Activated CD4-positive, alpha-beta T cell treated with anti-CD3 and anti-CD28 coated beads, Interleukin-2, amount 50 U/mL, for 1 hour (primary cell): ENCODE measurements at places on chromosomes 2 and 18.

GRCh38 chr2:151484100-151484499 is 74.4 kb downstream of the RIF1 start:
- DNase-seq, result no peak

GRCh38 chr2:150280231-150280630 is 207.2 kb downstream of the RND3 start:
- no peak for DNase-seq

- DNase-seq, result no peak
Observed at GRCh38 chr2:675982-676646, 1.1 kb downstream of the TMEM18 start.

DNA sequence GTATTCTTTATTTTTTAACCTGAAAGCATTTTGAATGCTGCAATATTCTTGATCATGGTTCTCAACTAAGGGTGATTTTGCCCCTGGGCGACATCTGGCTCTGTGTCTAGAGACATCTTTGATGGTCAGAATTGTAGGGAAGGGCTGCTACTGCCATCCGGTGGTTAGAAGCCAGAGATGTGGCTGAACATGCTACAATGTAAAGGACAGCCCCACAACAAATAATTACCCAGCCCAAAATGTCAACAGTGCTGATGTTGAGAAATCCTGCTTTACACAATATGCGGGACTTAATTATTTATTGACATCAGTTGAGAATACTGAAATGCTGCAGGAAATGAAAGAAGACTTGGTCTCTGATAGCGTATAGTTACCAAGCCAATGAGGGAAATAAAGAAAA is 37.5 kb upstream of the SERPINB2 start:
- DNase-seq, result no peak

DNA sequence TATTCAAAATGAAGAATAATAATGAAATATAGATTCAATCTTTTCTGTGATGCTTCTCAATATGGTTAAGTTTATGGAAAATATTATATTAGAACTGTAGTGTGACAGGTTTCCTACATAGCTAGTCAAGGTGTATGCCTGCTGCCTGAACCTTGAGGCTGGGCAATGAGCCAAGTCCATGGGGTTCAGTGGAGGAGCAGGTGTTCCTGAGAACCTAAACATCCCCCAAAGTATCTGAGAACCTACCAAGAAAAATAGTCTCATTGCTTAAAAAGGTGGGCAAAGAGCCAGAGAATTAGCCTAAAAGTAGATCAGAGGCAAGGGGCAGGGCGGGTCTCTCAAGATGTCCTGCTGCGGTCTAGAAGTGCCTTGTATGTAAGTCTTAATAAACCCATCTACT is 185.9 kb upstream of the SPHKAP start:
- no peak for DNase-seq

DNA sequence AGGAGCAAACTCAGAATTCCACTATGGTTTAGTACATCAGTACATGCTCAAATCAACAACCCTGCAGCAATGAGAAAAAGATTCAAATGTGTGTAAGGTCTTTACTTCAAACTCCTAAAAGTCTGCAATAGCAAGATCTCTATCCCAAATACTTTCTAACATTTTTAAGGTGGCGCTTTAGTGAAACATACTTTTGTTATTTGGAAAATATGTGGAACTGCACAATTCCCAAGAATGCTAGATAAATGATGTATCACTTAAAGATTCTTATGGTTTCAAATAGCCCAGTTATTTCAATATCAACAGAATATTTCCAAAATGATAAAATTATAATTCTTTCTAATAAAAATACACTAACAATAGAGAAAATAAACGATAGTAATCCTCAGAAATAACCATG is 227.6 kb upstream of the SMAD7 start:
- DNase-seq, result no peak

- no peak for DNase-seq
Observed at GRCh38 chr2:26576565-26577441, 64.4 kb downstream of the CIB4 start.

DNA sequence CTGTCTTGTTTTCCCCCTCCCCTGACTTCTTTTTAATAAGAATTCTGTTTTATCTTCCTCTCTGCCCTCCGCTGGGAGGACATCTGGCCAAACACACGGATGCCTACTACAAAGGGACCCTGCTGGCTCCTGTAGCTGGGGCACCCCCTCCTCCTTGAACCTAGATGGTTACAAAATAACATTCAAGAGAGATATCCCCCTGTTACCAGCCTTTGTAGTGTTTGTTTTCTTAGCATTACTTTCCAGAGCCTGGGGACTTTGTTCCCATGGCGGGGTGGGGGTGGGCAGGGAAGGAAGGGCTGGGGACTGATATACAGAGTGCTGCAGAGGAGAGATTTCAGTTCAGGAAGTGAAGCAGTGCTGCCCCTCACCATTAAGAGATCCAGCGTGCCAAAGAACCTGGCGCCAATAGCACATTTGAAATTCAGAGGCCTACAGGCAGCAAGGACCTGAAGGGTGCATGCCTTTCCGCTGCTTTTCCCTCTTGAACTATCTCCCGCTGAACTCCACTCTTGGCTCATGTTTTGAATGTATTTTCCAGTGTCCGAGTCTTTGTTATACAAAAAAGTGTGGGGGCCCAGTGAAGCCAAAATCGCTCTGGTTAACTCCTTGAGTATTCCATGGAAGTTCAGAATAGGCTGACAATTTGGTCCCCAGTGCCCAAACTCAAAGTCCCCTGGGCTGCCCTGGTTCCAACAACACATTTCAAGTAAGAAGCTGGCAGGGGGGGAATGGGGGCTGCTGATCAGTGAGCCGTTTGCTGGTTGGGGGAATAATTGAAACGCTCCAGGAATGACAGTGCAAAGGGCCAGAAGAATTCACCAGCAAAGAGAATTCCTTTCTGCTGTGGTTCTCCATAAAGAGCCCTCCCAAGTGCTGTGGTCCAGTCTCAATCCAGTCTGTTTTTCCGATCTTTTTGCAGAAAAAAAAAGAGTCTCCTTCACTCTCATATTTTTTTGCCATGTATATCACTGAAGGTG is 94.8 kb upstream of the THOC1 start:
- no peak for DNase-seq

DNA sequence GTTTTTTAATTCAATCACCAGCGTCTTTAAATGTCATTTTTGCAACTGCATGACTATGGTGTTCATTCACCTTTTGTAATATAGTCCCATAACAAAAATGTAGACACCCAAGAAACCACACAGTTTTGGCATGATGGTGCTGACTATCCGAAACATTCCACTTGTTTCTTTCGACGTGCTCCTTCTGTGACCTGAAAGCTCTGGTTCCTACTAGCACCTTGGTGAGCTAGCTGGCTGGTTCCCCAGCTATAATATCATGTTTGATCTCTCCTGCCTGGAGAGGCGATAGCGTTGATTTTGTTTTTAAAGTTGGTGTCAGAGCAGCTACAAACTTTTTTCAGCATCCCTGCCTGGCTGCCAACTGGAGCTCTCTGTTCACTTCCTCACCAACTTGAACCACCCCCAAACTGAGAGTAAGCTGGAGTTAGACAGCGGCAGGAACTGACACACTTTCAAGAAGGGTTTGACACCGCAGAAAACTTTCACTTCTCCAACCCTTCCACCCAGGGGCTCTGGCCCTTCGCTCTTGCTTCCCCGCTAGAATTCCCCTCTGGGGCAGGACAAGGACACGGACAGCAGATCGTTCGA is 1.1 kb downstream of the ATAD2B start:
- peak; percentile 39 for DNase-seq

GRCh38 chr2:241110607-241111439 is 8.7 kb upstream of the MTERF4 start:
- DNase-seq, result no peak
